Activated T-helper 1 cell treated with Interleukin-2 at 50 U/mL for 16 hours (primary cell): ENCODE measurements at places on chromosomes 13 and 19.
A peak's percentile ranks its signal among the peaks of the same experiment; 100 is the strongest.

DNA sequence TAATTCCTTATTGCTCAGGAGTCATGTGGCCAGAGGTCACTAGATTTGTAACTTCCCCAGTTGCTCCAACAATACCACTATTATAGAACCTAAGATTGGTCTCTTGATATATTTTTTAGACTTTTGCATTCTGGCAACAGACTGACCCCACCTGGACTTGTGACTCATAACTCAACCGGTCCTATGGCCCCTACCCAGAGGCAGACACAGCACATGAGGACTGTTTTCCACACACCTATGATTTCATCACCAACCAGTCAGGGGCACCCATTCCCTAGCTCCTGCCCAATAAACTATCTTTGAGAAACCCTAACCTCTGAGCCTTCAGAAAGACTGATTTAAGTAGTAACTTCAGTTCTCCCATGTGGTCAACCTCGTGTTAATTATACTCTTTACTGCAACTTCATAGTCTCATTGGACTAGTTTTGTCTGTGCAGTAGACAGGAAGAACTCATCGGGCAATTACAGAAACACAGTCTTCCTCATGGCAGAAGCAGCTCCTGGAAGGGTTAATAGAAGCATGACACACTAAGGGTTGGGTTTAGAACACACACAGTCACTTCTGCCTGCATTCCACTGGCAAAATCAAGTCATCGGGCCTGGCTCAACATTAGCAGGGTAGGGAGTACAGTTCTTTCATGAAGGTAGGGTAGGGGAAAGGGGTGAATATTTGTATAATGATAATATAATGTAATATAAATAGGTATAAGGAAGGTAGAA lies 251.8 kb downstream of the UQCRFS1 start:
- no peak for DNase-seq

DNA sequence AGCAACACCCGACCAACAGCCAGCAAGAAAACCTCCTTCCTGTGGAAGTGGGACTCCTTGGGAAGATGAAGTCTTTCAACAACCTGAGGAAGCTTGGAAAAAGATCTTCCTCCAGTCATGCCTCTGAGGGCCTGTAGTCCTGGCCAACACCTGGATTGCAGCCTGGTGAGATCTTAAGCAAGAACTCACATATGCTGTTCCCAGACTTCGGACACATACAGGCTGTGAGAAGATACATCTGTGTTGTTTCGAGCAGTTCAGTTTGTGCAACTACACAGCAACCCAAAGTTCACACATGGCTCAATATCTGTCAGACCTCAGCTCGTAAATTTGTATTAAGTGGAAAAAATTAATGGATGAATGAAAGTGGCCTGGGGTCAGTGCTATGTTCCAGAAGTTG lies 65.1 kb upstream of the UBAC2 start:
- no peak for DNase-seq

DNA sequence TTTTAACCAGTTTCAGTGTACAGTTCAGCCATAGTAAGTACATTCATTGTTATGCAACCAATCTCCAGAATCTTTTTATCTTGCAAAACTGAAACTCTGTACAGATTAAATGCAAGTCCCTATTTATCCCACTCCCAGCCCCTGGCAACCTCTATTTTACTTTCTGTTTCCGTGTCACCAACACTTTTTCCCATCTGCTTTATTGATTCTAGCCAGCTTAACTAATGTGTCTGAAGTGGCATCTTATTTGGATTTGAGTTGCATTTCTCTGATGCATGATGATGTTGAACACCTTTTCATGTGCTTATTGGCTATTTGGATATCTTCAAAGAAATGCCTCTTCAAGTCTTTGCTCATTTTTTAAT lies 18.9 kb downstream of the SPATA13 start:
- DNase-seq, result no peak

DNA sequence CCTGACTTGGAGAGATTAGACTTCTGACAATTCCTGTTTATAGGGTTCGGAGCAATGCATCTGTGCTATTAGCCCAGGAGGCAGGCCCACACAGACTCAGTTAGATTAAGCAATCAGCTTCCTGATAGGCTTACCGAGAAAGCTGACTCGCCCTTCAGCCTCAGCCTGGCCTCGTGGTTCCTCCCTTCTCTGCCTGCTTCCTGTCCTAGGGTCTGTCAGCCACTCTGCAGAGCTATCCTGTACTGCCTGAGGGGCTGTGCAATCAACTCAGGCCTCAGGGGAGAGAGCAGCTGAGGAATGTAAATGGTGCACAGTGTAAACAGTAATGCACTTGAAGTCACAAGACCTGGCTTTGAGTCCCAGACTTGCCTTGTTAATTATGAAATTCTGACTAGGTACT lies 30.7 kb downstream of the HTR2A start:
- DNase-seq, result no peak

- no peak for DNase-seq
Observed at GRCh38 chr19:5132206-5132560, 163.3 kb downstream of the KDM4B start.

GRCh38 chr19:50198431-50199258 lies 4.8 kb upstream of the MYH14 start:
- DNase-seq, result no peak

DNA sequence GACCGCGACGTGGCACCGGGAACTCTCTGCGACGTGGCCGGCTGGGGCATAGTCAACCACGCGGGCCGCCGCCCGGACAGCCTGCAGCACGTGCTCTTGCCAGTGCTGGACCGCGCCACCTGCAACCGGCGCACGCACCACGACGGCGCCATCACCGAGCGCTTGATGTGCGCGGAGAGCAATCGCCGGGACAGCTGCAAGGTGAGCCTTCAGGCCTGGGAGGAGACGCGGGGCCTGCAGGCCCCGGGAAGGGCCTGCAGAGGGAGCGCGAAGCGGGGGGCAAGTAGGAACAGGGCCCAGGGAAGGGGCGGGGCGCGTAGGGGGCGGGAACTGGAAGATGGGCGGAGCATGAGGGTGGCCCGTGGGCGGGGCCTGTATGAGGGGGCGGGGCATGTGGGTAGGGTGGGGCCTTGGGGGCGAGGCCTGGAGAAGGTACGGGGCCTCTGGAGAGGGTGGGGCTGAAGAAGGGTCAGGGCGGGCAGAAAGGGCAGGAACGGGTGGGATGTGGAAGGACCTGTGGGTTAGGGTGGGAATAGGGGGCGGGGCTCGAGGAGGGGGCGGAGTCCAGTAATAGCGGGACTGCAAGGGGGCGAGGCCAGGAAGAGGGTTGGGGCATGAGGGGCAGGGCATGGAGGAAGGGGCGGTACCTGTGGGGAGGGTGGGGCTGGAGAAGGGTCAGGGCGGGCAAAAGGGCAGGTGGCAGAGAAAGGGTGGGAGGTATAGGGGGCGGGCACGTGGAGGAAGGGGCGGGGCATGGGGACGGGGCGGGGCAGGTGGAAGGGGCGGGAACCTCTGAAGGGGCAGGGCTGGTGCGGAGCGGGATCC lies 2.5 kb downstream of the CFD start:
- DNase-seq, result peak; percentile 51

DNA sequence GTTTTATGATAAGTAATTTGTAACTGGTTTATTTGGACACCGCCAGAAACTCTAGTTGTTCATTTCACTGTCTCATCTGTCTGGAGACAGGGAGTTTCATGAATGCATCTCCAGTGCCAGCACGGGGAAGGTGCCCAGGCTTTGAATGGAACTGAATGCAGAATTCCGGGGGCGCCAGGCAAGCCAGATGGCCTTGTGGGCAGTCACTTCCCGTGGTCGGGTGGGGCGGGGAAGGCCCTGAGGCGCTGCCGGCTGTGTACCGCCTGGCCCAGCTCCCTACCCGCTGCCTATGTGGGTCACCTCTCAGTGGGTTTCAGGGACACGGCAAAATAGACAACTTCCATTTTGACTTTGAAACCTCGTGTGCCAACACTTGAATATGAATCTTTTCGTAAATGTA lies 28.8 kb upstream of the MCF2L start:
- DNase-seq, result no peak

DNA sequence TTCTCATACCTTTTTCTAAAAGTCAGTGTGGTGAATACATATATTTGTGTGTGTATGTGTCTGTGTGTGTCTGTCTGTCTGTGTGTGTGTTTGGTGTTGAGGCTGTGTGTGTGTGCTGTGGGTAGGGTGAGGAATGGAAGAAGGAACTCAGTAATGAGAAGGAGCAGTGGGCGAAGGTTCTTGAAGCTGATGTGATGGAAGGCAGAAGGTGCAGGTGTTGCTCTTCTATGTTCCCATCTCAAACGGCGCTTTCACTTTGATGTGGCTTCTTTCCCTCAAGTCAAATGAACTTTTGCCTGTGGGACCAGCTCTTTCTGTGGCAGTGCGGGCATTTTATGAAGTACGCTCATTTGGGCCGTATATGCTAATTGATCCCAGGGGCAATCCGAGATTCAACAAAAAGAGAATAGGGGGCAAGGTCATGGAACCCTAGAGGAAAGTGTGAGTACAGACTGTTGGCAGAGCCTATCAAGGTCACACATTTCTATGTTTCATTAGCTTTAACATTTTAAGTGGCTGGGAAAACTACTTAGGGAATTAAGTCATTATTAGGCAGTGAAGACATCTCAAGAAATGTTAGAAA lies 15.2 kb downstream of the BIVM start:
- no peak for DNase-seq
